Cerebellar cortex (tissue), 1 donor: ENCODE measurements at places on chromosomes 7 and 10.

DNA sequence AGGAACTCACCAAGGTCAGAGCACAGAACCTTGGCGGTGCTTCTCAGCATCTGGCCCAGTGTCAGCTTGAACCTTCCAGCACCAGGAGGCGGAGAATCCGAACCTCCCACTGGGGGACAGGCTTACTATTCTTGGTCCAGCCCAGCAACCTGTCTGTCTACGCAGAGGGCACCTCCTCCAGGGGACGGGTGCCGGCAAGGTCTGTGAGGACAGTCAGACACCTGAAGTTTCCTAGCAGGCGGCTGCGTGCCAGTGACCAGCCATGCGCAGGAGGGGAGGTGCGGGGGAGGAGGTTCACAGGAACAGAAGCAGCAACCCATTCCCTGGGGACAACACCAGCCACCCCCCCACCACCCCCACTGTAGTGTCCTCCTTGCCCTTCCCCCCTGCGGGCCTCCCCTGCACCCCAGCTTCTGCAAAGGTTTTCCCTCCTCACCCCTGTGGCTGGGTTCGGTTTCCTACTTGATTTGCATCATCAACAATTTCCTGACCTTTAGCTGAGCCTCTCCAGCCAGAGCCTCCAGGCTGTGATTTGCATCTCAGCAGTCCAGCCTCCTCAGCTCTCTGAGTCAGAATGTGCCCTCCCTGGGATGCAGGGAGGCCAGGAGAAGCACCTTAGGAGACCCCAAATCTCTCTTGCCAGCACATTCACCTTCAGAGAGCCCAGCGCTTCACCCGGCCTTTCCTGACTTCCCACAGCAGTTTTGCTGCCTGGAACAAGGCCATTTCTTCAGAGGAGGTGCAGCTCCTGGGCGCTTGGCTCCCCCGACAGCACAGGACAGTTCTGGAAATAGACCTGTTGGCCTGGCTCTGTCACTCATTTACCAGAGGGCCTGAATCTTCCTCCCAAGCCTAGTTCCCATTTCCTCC is 107.5 kb upstream of the NPS start:
- DNase-seq, result no peak

- peak; percentile 36 for DNase-seq
These were observed 35.4 kb downstream of the C7orf25 start for GRCh38 chr7:42876182-42877068.

- DNase-seq, result no peak
These were observed 143.4 kb downstream of the CELF2 start for GRCh38 chr10:11161096-11161495.

DNA sequence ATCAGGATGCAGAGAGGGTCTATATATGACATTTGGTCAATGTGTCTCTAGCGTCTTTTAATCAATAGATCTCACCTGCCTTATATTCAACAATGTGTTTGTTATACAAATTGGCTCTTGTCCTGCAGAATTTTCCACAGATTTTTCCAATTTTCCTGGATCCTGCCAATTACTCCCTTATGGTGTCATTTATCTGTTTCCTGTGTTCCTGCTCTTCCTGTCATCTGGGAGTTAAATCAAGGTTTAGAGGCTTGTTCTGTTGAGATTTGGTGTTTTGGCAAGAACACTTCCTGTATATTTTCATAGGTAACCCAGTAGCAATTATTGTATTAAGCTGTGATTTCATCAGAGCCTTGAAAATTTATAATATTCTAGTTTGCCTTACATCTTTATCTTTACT is 8.8 kb upstream of the C10orf71 start:
- no peak for DNase-seq

- no peak for DNase-seq
These were observed 213.2 kb downstream of the ZMYND11 start for GRCh38 chr10:348456-348855.

GRCh38 chr10:13421382-13421917 is 73.4 kb upstream of the SEPHS1 start:
- no peak for DNase-seq

- no peak for DNase-seq
These were observed 472.0 kb downstream of the RPS24 start for GRCh38 chr10:78505657-78506056.

GRCh38 chr10:69645296-69646184 is 15.5 kb downstream of the FAM241B start:
- peak; percentile 79 for DNase-seq

DNA sequence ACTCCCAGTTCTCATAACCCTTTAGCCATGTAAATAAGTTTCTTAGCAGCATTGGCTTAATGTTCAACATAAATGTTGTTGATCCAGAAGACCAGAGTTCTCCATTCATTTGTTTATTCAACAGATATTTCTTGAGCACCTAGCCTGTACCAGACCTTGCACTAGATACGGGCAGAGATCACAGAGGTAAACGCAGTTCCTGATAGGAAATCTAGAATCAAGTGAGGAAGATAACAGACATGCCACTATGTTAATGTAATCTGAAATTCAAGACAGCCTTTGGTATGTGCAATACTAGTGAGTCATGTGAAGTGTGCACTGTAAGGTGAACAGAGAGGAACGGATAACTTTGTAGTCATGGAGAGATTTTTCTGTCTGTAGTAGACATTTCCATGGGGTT is 3.0 kb downstream of the BUB3 start:
- no peak for DNase-seq

GRCh38 chr10:74282151-74282847 is 131.3 kb downstream of the ADK start:
- DNase-seq, result no peak

DNA sequence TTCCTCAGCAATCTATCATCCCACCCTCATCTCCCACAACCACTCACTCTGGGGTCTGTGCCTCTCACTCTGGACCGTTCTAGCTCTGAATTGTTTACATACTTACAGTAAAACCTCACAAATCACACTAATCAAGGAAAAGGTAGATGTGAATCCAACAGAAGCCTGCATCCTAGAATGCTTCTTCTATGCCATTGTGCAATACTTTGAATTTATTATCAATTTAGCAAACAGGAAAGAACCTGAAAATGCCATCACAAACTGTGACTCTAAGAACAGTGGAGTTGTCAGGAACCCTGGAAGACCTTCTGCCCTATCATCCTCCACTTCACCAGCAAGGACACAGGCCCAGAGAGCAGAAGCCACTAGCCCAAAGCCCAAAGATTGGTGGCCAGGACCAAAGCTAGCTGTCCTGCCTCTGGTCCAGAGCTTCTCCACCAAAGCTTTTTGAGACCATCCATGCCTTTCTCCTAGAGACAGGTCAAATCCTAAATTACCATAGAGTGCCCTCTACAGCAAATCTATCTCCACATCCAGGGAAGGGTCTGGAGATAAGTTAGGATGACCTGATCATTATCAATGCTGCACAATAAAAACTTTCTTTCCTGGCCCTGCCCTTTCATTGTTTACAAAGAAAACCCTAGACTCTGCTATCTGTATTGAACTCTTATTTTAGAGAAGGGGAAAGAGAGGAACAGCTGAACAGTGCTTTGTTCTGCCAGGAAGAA is 2.4 kb downstream of the SORBS1 start:
- no peak for DNase-seq

GRCh38 chr7:106326594-106327537 is 42.1 kb upstream of the NAMPT start:
- no peak for DNase-seq

- DNase-seq, result no peak
These were observed 528.9 kb downstream of the HTR7 start for GRCh38 chr10:90328896-90329295.

GRCh38 chr10:74994854-74995253 is 116.6 kb upstream of the SAMD8 start:
- DNase-seq, result no peak

DNA sequence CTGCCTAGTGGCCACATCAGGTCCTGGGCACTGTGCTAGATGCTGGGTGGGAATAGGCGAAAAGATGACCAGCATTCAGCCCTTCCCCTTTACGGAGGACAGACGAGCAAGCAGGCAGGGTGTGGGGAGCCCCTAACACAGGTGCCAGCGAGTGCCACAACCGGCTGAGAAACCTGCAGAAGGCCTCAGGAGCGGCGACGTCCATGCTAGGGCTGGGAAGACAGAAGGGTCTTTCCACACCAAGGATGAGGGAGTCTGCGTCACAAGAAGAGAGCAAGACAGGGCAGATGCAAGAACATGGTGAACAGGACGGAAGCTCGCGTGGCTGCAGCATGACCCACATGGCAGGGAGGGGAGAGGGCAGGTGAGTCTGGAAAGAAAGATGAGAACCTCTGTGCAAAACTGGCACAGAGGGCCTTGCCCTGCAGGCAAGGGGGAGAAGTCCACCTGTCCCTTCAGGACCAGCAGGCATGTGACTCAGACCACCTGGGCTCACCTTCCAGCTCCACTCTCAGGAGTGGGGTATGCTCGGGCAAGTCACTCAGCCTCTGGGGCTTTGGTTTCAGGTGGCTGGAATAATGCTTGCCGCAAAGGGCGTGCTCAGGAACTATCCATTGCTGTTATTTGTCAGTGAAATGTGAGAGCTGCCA is 36.6 kb downstream of the KCNH2 start:
- DNase-seq, result no peak

- DNase-seq, result no peak
These were observed 8.1 kb downstream of the ABHD11 start for GRCh38 chr7:73730485-73730884.

DNA sequence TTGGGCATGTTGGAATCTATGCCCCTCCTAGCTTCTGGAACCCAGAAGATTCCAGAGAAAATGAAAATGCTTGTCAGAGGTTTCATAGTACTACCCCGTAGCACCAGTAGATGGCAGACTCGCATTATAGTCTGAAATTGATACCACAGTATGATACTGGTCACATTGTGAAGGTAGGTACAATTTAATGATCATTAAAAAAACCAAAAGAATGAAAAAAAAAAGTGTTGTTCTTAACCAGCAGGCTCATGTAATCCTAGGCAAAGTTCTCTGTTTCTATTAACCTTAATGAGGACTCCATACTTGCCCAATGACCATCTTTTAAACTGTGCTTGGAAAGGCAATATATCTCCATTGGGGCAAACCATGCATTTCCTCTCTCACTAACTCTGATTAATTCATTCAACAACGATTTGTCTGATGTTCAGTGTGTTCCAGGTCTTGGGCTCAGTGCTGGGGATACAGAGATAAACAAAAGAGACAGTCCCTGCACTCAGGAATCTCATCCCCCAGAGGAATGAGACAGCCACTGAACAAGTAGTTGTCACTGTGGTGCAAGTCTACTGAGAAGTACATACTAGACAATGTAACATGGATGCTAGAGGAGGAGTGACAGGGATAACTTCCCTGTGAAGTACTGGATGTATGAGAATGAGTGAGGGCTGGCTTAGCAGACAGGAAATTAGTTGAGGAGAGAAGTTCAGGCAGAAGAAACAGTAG is 223.5 kb upstream of the PHYHIPL start:
- peak; percentile 69 for DNase-seq

GRCh38 chr10:132319853-132320653 is 11.9 kb upstream of the LRRC27 start:
- DNase-seq, result no peak

- DNase-seq, result no peak
These were observed 39.1 kb downstream of the TASOR2 start for GRCh38 chr10:5723692-5724091.

GRCh38 chr7:13057462-13058200 is 370.2 kb downstream of the ARL4A start:
- DNase-seq, result no peak

DNA sequence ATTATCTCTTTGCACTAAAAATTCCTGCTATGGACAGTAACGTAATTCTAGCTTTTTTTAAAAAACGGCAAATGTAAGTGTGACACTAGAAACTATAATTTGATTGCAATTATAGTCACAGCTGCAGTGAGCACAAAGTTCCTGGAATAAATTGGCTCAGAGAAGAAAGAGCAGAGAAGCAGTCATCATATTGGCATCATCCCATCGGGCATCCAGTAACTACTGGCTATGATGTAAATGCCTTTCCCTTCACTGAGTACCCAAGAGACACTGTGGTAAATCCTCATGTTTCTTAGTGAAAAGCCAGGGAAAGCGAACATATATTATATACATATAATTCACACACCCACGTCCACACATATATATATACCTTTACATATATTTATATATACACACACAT is 43.6 kb downstream of the PIP4K2A start:
- DNase-seq, result no peak

DNA sequence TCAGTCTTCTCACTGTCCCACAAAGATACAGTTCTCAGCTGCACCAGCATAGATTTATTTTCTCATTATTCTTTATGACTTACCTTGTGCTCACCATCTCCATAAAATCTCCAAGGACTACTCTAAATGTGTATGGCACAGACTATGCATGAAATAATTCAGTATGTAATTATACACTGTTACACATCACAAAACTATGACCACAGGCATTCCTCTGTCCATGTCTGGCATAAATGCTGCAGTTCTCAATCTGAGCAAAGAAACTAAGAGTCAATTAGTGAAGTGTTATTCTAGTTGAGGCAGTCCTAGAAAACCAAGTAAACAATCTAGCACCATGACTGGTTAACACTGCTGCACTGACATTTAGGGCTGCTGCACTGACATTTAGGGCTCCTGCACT is 2.7 kb downstream of the CYCS start:
- DNase-seq, result no peak

DNA sequence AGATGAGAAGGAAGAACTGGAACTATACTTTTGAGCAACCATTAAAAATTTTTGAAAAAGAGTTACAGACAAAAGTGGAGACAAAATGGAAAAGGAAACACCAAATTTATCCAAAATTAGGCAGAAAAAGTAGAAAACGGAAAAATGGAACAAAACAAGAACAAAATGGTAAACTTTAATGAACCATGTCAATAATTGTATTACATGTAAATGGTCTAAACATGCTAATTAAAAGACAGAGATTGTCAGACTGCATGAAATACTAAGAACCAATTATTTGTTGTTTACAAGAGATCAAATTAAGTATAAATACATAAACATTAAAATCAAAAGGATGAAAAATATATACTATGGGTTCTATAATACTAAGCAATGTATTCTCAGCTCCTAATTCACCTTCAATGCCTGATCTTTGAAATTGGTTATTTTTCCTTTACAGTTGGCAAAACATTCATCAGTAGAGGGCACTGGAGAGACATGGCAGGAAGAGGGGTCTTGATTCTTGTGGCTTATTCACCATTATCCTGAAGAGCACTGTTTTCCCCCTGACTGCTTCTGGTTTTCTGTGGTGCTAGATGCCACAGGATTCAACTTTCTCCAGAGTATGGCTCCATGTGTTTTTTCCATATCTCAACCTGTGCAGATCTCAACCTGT is 124.9 kb downstream of the ELFN1 start:
- no peak for DNase-seq

GRCh38 chr10:753530-753929 is 64.1 kb upstream of the DIP2C start:
- DNase-seq, result no peak

GRCh38 chr10:99912041-99912440 is 97.7 kb downstream of the DNMBP start:
- no peak for DNase-seq

DNA sequence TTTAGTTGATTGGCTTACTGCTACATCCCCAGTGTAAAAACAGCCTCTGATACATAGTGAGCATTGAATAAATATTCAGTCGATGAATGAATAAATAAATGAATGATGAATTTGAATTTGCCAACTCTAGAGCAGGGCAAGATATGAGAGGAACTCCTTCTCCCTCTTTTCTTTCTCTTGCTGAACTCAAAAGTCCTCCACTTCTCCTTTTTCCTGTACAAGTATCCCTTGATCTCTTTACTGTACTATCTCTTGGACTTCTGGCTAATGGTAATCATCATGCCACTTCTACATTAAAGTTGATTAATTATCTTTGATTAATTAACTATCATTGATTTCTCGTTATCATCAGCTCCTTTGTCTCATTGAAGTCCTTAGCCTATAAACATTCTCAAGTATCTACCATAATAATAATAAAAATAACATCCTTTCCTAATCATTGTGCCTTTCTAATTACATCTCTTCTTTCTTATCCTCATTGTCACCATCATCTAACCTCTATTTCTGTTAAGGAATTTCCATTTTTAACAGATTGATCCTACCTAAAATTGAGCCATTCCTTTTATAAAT is 10.6 kb downstream of the CPED1 start:
- DNase-seq, result no peak
